ENCODE measurements at places on chromosomes 4 and X.

DNA sequence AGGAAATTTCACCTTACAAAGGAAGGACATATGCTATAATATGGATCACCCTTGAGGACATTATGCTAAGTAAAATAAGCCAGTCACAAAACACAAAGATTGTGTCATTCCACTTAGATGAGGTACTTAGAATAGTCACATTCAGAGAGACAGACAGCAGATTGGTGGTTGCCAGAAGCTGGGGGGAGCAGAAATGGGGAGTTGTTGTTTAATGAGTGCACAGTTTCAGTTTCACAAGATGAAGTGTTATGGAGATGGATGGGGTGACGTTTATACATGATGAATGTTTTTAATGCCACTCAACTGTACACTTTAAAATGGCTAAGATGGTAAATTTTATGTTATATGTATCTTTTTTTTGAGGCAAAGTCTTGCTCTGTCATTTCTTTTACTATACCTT, 14.8 kb upstream of the SPON2 start:
- no peak for DNase-seq

DNA sequence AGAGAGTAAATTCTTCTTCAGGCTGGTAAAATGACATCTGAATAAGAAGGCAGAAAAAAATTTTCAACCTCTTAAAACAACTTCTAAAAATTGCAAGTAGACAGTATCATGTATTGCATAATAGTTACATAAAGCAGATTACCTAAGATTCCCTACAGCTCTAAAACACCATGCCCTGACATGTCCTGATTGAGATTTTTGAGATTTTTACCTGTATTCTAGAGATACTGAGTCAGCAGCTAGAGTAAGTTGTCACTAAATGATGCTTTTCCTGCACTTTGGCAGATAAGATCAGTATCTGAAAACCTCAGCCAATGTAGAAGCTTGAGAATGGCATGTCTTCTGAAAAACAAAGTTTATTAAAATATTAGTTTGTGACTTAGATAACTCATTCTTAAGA, 713.6 kb downstream of the CCSER1 start:
- no peak for DNase-seq

GRCh38 chrX:31268359-31268758, 196.5 kb upstream of the FTHL17 start:
- DNase-seq, result no peak

DNA sequence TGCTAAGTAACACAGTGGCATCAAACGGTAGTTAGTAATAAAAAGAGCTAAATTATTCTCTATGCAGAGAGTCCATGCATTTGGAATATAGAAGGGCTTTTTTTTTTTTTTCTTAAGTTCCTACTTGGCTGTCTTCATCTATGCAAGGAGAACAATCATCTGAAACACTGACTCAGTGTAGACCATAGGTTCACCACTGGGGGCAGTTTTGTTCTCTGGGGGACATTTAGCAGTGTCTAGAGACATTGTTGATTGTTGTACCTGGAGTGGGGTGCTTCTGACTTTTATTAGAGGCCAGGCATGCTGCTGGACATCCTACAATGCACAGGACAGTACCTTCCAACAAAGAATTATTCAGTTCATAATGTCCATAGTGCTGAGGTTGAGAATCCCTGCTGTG, 41.2 kb downstream of the TMA16 start:
- no peak for DNase-seq

GRCh38 chrX:136627409-136627808, 20.5 kb upstream of the CD40LG start:
- DNase-seq, result no peak

GRCh38 chrX:9337046-9337445, 127.8 kb upstream of the TBL1X start:
- no peak for DNase-seq

DNA sequence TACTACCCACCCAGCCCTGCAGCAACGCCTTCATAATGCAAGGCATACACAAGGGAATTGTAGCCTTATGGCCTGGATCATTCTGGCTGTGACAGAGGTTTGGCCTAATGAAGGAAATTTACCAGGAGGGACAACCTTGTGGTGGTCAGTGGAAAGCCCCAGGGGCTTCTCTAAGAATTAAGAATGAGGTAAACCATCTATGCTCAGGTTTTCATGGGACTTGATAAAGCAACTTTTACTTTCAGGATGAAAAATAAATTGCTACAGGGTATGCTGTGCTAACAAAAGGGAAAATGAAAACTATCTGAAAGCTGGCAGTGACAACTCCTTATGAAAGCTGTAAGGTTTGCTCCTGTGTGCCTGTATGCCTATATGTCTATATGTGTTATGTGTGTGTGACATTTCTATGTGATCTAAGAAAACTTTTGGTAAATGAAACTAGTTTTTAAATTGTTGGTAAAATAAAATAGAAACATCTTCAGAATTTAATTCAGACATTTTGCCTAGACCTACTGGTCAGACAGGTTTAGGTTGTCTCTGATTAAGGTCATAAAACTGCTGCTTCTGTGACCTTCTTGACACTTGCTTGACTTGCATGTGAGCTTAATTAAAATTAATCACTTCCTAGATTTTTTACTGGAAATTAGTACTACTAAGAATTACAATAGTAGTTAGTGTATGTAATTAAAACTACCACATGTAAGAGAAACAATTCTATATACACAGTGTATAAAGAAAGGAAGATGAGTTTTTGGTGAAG, 19.9 kb upstream of the TXK start:
- no peak for DNase-seq

- DNase-seq, result no peak
These were observed 32.9 kb upstream of the SPRY1 start for GRCh38 chr4:123363729-123364128.

GRCh38 chrX:70553516-70553915, 108.9 kb downstream of the DLG3 start:
- no peak for DNase-seq

GRCh38 chrX:38820751-38821150, 19.5 kb downstream of the MID1IP1 start:
- no peak for DNase-seq

DNA sequence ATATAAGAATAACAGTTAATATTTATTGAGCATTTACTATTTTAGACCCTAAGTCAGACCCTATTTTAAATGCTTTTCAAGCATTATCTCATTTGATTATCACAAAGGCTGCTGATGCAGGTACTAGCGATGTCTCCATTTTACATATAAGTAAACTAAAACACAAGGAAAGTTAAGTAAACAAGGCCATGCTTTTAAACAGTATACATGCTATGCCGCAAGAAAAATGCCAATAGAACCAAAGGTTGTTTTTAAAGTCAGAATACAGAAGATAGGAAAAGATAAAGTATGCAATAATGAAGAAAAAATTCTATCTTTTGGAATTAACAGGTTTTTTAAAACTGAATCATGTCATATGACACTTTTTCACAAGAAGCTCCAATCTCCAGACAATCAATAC, 26.2 kb downstream of the RFC1 start:
- no peak for DNase-seq

DNA sequence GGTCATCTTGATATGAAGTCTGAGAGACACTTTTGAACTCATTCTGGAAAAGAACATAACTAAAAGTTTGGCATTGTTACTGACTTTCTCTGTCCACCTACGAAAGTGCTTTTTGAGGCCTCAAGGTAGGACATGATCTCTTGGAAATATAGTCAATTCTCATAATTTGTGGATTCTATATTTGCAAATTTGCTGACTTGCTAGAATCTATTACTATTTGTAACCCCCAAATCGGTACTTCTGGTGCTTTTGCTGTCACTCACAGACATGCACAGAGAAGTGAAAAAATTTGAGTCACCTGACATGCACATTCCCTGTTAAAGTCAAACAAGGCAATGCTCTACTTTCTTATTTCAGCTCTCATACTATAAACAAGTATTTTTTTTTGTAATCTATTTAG, 35.6 kb downstream of the TSPAN7 start:
- no peak for DNase-seq

GRCh38 chr4:121041307-121042090, 30.8 kb downstream of the NDNF start:
- DNase-seq, result no peak

GRCh38 chr4:139841464-139842195, 176.0 kb downstream of the MGST2 start:
- DNase-seq, result no peak

DNA sequence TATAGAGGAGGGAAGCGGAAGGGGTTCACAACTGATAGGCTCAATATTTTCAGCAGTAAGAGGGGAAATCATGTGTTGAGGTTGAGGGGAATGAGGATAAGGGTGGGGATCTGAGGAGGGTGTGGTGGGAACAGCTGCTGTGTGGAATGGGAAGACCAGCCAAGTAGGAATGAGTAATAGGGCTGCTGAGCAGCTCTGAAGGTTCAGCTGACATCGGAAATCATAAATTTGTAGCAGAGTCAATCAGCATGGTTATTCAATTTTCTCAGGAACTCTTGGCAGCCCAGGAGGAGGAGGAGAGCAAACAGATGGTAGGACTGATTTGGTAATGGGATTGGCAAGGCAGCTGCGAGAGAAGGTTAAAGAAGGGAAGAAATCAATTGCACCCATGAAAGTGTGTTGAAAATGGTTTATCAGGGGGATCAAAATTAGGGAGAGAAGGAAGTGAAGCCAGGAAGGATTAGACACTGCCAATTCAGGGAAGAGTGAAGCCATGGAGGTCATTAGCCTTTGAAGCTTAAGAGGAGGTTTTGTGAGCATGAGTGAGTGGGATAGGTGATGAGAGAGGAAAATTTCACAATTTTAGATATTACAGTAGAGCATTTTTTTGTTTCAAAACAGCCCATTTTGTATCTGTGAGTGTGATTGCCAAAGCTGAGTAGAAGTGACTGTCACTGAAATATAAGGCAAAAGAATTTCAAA, 82.6 kb downstream of the PCDH7 start:
- DNase-seq, result no peak
